ENCODE measurements at places on chromosomes 5 and 9. TPM values are rescaled to one million over a fixed set of nuclear protein-coding genes. Genes with fewer than 3 reads are reported as not detected.

- no peak for DNase-seq
Measured at GRCh38 chr5:7015586-7016256, 302.5 kb downstream of the TENT4A start.

- DNase-seq, result no peak
Measured at GRCh38 chr5:173192561-173192960, 42.4 kb downstream of the NKX2-5 start.

DNA sequence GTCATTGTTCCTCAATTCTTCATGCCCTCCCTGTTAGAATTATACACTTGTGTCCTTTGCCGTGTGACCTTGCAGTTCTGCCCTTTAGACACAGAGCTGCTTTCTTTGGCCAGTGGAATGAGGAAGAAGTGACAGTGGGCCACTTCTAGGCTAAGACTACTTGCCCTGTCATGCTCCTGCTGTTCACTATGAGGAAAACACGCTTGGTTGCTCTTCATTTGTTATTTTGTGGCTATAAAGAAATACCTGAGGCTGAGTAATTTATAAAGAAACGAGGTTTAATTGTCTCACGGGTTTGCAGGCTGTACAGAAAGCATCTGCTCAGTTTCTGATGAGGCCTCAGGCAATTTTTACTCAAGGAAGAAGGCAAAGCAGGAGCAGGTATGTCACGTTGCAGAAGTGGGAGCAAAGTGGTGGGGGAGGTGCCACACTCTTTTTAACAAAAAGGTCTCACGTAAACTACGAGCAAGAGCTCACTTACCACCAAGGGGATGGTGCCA lies 279.1 kb upstream of the DMAC1 start:
- no peak for DNase-seq

DNA sequence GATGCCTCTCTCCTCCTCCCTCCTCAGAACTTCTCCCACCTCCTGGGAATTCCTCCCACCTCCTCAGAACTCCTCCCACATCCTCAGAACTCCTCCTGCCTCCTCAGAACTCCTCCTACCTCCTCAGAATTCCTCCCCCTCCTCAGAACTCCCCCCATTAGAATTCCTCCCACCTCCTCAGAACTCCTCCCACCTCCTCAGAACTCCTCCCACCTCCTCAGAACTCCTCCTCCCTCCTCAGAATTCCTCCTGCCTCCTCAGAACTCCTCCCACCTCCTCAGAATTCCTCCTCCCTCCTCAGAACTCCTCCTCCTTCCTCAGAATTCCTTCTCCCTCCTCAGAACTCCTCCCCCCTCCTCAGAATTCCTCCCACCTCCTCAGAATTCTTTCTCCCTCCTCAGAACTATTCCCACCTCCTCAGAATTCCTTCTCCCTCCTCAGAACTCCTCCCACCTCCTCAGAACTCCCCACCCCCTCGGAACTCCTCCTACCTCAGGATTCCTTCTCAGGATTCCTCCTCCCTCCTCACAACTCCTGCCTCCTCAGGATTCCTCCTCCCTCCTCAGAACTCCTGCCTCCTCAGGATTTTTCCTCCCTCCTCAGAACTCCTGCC lies 23.9 kb downstream of the SLC46A2 start:
- no peak for DNase-seq

DBH gene
- not detected for total RNA-seq

RNF183 gene
- not detected for total RNA-seq

PLAC8L1 gene
- not detected for total RNA-seq

All from upper lobe of right lung (tissue), 1 donor.